ENCODE measurements at places on chromosomes 7 and 10. TPM values are rescaled to one million over a fixed set of nuclear protein-coding genes. Genes with fewer than 3 reads are reported as not detected.

Gene LDB3
- total RNA-seq: not detected

Gene FAS
- total RNA-seq: 52.5 TPM

Gene CYP3A5
- 0.75 TPM for total RNA-seq

DNA sequence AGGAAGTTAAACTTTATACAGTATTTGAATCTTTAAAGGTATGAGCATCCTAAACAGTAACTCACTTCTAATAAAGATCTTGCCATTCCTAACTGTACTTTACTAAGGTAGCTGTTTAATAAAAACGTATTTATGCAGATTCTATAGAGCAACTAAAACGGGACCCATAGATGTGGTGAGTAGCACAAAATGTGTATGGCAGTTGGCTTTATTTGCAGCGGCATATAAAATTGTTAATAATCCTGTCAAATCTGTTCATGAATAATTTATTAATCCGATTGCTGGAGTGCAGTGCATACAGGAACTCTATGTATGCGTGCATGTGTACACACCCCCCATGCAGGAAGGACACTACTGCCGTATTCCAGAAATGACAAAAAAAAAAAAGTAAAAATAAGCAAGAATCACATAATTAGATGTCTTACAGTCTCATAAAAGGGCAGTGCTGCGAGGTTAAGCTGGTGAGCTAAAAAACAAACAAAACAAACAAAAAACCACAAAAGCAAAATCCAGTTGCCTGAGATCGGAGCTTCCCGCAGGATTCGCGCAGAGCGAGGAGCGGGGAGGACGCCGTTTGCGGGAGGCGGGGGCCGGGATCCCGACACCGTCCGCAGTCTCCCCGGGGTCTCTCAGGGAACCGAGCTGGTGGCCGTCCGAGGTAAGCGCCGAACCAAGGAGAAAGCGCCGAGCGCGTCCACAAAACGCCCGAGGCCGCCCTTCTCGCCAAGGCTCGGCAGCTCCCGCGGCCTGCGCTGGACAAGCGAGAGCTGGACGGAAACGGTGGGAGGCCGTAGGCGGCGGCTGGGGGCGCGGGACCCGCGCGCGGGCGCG is 518 bp upstream of the COMMD3 start:
- no peak for DNase-seq

GRCh38 chr7:100875356-100875751 is 451 bp downstream of the SRRT start:
- DNase-seq: no peak

DNA sequence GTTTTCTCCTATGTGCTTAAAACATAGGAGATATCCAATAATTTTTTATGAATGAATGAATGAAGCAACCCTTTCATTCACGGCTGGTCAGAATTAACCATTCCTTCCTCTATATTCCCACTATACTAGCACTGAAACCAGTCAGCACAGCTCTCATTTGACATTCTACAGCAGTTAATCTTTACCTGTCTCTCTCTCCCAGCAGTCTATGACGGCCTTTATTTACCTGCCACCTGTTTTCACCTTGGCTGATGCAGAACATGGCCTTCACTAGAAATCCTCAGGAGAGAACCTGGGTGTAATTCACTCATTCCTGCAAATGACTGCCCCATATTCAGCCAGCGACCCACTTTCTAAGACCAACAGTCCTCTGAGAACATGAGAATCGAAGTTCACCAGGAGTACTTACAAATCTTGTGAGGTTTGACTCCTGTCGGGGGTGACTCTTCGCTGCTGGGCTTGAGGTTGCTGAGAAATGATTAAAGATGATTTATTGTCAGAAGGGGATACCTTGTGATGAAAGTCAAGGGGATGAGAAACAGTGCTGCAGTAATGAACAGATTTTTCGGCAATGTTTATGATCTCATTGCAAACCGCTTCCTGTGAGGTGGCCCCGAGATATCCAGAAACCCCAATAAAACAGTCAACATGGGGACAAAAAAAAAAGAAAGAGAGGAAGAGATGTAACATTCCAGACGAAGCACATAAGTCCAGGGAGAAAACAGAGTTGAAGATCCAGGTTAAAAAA is 30.9 kb upstream of the PDLIM1 start:
- no peak for DNase-seq

DNA sequence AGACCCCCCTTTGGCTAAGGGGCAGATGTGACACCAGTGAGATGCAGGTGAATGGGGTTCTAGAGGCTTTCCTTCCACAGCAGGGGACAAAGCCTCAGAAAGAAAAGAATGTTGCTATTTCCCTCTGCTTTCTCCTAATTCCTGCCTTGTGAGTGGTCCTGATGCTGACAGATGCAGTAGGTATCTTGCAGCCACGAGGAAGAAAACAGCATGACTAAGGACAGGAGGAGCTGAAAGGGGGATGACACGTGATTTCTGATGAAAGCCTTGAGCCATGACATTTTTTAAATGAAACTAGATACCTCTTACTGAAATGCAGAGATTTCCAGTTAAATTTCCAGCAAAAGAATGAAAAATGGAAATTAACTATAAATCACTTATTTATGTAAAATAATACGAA is 92.4 kb downstream of the C1GALT1 start:
- no peak for DNase-seq

- DNase-seq: no peak
Observed at GRCh38 chr10:124898471-124898870, 43.5 kb upstream of the ZRANB1 start.

- no peak for DNase-seq
Observed at GRCh38 chr10:21368728-21369425, 156.6 kb downstream of the SKIDA1 start.

- DNase-seq: no peak
Observed at GRCh38 chr10:94102436-94102835, 108.7 kb downstream of the PLCE1 start.

GRCh38 chr7:50486512-50486911 is 36.4 kb upstream of the FIGNL1 start:
- DNase-seq: no peak

DNA sequence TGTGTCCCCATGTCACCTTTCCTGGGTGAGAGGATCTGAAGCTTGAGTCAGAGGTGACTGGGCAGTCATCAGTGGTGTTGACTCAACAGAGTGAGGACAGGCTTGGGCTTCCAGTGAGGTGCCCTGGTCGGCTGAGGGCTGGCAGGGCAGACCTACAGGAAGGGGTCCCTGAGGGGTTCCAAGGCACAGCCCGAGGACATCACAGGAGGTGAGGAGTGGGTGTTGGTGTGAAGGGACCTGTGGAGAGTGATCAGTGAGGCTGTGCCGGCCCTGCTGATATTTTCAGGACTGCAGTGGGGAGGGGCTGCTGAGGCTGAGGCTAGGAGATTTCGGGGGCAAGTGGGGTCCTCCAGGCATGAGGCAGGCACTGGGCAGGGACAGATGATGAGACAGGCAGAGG is 545.5 kb downstream of the TCERG1L start:
- no peak for DNase-seq

DNA sequence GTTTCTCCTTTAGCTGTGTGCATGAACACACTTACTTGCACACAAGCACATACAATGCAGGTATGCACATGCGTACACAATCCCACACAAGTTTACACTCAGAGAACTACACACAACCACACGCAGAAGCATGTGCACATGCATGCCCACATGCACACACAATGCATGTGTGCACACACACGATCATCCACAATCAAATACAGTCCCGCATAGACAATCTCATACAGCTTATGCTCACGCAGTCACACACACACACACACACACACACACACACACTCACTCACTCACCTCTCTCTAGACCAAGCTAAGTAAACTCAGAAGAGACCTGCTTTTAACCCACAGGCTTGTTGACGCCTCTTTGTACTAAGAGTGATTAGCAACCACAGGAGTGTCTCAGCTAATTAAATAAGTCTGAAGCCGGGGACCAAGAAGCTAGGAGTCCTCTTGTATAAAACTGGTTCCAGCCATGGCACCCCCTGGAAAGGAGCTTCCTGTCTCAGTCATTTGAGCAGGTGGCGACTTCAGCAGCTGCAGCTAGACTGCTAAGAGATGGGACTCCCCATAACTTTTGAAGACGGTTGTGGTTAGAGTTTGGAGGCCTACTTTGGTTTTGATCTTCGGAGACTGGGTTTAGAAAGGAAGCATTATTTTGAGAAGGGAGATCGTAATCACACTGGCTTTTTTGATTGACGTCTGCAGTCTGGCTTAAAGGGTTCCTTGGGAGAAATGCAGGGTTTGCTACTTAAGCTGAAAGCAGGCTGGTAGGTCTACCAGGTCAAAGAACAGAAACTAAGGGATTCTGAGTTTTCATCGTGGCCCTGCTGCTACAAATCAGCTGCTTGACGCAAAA is 82.3 kb upstream of the ADRB1 start:
- DNase-seq: no peak

Measured in epithelial cell of proximal tubule (primary cell).